ENCODE measurements at places on chromosomes 2 and 18. TPM values are rescaled to one million over a fixed set of nuclear protein-coding genes. Genes with fewer than 3 reads are reported as not detected.

The ADAM17 gene
- 63.7 TPM for total RNA-seq

The DNER gene
- total RNA-seq = under 0.01 TPM

The ZC3H15 gene
- 125 TPM for total RNA-seq

The CD8B2 gene
- total RNA-seq = not detected

The NEB gene
- total RNA-seq = 0.32 TPM

The GPR55 gene
- total RNA-seq = not detected

The GALNT3 gene
- total RNA-seq = 0.32 TPM

The NRP2 gene
- 17.3 TPM for total RNA-seq

The SF3B6 gene
- 244 TPM for total RNA-seq

The SLC40A1 gene
- 4.5 TPM for total RNA-seq

The GCG gene
- not detected for total RNA-seq

The IGFBP5 gene
- total RNA-seq = 5.9 TPM

The NEU2 gene
- total RNA-seq = not detected

The GATA6 gene
- 8.1 TPM for total RNA-seq

The FMNL2 gene
- total RNA-seq = 15.6 TPM

The SIX2 gene
- 0.32 TPM for total RNA-seq

The SPP2 gene
- not detected for total RNA-seq

The MEP1B gene
- not detected for total RNA-seq

The IL1RN gene
- not detected for total RNA-seq

The GPAT2 gene
- total RNA-seq = 8.8 TPM

The GMPPA gene
- 46.4 TPM for total RNA-seq

The KLHL41 gene
- total RNA-seq = 0.15 TPM

The CENPA gene
- total RNA-seq = 21.1 TPM

The SP140 gene
- not detected for total RNA-seq

The LCT gene
- total RNA-seq = not detected

The CYS1 gene
- not detected for total RNA-seq

The SCN1A gene
- under 0.01 TPM for total RNA-seq

The ZAP70 gene
- total RNA-seq = not detected

The IL36RN gene
- not detected for total RNA-seq

The ABCB6 gene
- total RNA-seq = 23.7 TPM

The DRC1 gene
- not detected for total RNA-seq

The LYG2 gene
- not detected for total RNA-seq

The CREG2 gene
- total RNA-seq = 0.97 TPM

The IL1B gene
- total RNA-seq = 0.61 TPM

The CMPK2 gene
- total RNA-seq = 57.6 TPM

The EVX2 gene
- not detected for total RNA-seq

The VIT gene
- total RNA-seq = 0.76 TPM

The MC5R gene
- not detected for total RNA-seq

The PLGLB2 gene
- 0.32 TPM for total RNA-seq

The CPLX4 gene
- not detected for total RNA-seq

The IL36G gene
- total RNA-seq = not detected

The MIB1 gene
- total RNA-seq = 64.1 TPM

The RRM2 gene
- total RNA-seq = 63.5 TPM

The LANCL1 gene
- 28.0 TPM for total RNA-seq

The POU3F3 gene
- total RNA-seq = not detected

The ASB18 gene
- total RNA-seq = not detected

The TTC27 gene
- total RNA-seq = 31.8 TPM
